ENCODE measurements at places on chromosomes 4 and X. TPM values are rescaled to one million over a fixed set of nuclear protein-coding genes. Genes with fewer than 3 reads are reported as not detected.

DNA sequence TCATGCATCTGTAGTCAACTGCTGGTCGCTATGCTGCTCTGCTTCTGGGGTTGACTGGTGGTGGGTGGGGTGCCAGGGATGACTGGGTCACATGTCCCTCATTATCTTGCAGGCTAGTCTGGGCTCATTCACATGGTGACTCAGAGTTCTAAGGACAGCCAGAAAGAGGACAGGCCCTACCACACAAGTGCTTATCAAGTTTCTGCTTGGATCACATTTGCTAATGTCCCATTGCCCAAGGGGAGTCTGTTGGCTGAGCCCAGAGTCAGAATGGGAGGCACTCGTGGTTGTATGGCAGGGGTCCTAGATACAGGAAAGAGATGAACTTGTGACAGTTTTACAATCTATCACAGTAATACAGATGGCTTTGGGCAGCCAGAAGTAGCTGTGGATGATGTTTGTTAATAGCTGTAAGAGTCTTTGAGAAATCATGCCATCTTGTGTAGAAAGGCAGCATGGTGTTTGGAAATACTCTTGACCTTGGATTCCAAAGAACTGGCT, 221.3 kb downstream of the GPAT3 start:
- no peak for DNase-seq

- DNase-seq = no peak
These were observed 69.9 kb upstream of the BRS3 start for GRCh38 chrX:136417806-136418205.

- DNase-seq = no peak
These were observed 96.5 kb upstream of the EFHC2 start for GRCh38 chrX:44440006-44440405.

DNA sequence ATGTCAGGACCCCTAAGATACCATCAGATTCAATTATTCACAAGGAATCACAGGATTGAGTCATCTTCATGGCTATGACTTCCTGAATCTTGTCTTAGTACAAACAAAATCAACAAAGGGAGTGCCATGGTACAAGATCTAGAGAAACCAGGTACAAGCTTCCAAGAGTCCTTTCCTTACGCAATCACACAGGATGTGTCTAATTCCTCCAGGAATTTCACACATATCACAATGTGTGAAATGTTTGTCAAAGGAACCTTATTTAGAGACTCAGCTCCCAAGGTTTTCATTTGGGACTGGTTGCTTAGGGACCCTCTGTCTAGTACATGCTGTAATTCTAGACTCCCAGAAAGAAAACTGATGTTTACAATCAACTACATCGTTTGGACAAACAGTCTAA, 83.0 kb downstream of the MAB21L2 start:
- no peak for DNase-seq

DNA sequence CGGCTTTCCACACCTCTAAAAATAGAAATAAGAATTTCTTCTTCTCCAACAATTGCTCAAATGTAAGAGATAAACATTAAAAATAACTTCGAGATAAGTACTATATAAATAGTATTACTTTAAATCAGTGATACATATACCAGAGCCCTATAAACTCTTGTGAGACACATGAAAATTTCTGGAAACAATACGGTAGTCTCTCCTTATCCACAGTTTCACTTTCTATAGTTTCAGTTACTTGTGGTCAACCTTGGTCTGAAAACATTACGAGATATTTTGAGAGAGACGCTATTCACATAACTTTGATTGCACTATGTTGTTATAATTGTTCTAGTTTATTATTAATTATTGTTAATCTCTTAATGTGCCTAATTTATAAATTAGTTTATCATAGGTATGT, 101.5 kb upstream of the CXXC4 start:
- no peak for DNase-seq

The ARSJ gene
- 1.8 TPM for polyA plus RNA-seq

- DNase-seq = no peak
These were observed 164.3 kb downstream of the RAPGEF2 start for GRCh38 chr4:159266981-159267868.

The ATP5ME gene
- 610 TPM for polyA plus RNA-seq

GRCh38 chrX:72304877-72305276, 837 bp downstream of the CITED1 start:
- DNase-seq = no peak

- DNase-seq = no peak
These were observed 40.2 kb upstream of the NDNF start for GRCh38 chr4:121112530-121112929.

GRCh38 chrX:114964374-114964773, 53.0 kb downstream of the IL13RA2 start:
- DNase-seq = no peak

GRCh38 chrX:41055740-41056139, 29.5 kb upstream of the USP9X start:
- DNase-seq = no peak

- no peak for DNase-seq
These were observed 5.2 kb upstream of the NUP54 start for GRCh38 chr4:76153356-76153755.

The S100P gene
- polyA plus RNA-seq = 488 TPM

The HMX1 gene
- not detected for polyA plus RNA-seq

DNA sequence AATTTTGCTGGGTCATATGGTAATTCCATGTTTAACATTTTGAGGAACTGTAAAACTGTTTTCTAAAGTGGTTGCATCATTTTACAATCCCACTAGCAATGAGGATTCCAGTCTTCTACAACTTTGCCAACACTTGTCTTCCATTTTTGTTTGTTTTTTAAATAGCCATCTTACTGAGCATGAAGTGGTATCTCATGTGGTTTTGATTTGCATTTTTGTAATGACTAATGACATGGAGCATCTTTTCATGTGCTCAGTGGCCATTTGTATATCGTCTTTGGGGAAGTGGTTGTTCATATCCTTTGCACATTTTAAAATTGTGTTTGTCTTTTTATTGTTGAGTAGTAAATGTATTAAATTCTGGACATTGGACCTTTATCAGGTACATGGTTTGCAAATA, 94.7 kb downstream of the TMEM131L start:
- no peak for DNase-seq

- DNase-seq = no peak
These were observed 10.2 kb downstream of the SAP30 start for GRCh38 chr4:173380987-173381386.
